Glutamatergic neuron (in vitro differentiated cells): ENCODE measurements at places on chromosomes 6 and 20. TPM values are rescaled to one million over a fixed set of nuclear protein-coding genes. Genes with fewer than 3 reads are reported as not detected.
A peak's percentile ranks its signal among the peaks of the same experiment; 100 is the strongest.

The WFDC10B gene
- total RNA-seq, result not detected

GRCh38 chr6:21992178-21992967, 304.5 kb downstream of the PRL start:
- DNase-seq, result no peak

GRCh38 chr20:44911264-44911921, 1.5 kb downstream of the PABPC1L start:
- DNase-seq, result peak; percentile 76

GRCh38 chr20:5888041-5888440, 62.3 kb downstream of the TRMT6 start:
- DNase-seq, result no peak

GRCh38 chr6:143569040-143569439, 57.5 kb upstream of the FUCA2 start:
- no peak for DNase-seq

DNA sequence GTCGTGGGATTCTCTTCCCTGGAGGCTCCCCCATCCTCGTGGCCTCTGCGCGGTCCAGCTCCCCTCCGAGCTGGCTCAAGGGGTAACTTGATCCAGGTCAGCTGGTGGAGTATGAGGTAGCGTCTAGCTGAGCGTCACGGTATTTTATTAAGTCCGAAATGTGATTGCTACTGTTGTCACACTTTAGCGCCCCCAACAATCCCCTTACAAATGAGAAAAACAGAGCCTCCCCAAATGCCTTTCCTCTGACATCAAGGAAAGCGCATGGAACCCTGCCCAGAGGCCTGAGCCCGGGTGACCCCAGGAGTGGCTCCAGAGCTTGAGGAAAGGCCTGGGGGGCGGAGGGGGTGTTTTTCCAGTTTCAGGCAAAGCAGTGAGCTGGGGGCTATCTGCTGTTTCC, 192.4 kb downstream of the ZMYND8 start:
- DNase-seq, result no peak

DNA sequence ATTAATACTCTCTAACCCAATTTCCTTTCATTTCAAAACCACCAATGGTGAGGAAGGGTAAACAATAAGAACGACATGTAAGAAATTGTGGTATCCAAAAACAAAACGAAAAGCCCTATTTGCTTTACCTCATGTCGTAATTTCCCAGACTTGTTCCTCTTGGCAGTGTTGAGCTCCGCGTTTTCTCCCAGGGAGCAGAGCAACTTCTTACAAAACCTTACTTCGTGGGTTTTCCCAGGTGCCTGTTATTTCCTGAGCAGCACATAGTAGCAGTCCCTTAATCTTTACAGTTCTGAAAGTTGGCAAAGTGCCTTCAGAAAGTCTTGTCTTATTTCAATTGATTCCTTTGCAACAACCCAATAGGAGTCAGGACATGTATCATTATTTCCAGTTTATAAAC, 207.9 kb upstream of the MARCKS start:
- no peak for DNase-seq

DNA sequence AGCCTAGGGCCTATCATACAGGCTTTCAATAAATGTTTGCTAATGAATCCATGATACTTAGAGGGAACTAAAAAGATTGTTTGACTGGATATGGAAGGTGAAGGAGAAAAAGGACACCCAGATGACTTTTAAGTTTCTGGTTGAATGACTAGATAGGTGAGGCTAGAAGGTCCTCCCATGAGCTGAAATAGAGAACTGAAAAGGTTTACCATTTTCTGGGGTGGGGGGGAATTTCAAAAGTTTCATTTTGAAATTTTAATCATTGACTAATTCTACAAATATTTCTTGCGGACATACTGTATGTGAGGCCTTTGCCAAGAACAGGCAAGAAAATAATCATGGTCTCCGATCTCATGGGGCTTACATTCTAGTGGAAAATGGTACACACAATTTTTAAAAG, 17.9 kb upstream of the ZBTB2 start:
- no peak for DNase-seq

The TPBG gene
- total RNA-seq, result 1.4 TPM

The THBS2 gene
- 3.1 TPM for total RNA-seq

- DNase-seq, result no peak
Observed at GRCh38 chr6:111600588-111601445, 4.9 kb downstream of the TRAF3IP2 start.

The SLC26A8 gene
- 0.29 TPM for total RNA-seq

DNA sequence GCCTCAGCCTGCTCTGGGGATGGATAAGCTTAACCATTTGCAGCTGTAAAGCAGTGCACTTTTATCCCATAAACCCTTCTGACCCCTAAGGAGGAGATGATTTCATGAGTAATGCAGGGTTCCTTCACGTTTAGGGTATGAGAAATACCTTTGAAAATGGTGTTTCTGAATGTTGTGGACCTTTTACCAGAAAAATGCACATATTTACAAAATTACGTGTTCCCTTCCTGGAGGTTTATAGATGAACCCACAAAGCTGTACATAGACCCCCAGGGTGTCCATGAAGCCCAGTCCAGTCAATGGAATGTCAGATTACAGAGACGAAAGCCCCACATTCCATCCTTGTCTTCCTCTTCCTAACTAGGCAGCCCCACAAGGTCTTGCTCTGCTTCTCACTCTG, 78.6 kb upstream of the INSM1 start:
- DNase-seq, result no peak

GRCh38 chr6:157045831-157046454, 268.8 kb downstream of the ARID1B start:
- no peak for DNase-seq

GRCh38 chr6:16802071-16802470, 40.8 kb upstream of the ATXN1 start:
- DNase-seq, result no peak

- DNase-seq, result no peak
Observed at GRCh38 chr20:62742550-62742949, 33.9 kb downstream of the NTSR1 start.

GRCh38 chr20:15900443-15900842, 672.8 kb downstream of the KIF16B start:
- no peak for DNase-seq

DNA sequence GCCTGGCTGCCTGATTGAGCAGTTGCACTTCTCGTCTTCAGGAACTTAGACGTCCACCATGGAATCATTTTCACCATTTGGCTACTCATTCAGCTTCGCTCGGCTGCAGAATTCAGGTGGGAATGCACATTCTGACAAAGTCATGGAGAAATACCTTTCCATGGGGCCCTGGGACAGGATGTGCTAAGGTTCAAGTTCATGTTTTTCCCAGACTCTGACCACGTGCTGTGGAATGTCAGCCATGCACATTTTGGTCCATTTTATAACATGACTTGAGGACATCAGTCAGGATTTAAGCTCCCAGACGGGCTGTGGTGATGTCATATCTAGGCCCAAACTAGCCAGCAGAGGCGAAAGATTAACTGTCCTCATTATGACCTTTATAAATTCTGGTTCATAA, 205.3 kb downstream of the TBXT start:
- no peak for DNase-seq

DNA sequence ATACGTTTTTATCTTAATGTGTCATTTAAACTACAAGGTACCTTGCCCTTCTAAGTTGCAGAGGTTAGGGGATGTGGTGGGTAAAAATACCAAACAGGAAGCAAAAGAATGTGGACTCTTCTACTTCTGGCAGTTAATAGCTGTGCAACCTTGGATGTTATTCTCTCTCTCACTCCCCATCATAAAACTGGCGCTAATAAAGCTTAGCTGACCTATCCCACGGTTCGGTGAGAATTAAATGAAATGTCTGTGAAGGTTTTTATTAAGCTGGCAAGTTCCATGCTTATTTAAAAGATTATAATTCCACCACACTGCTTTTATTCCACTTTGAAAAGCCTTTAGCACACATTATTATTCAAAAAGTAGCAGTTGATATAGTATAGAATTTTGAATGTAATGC, 127.8 kb upstream of the SLC22A23 start:
- no peak for DNase-seq

DNA sequence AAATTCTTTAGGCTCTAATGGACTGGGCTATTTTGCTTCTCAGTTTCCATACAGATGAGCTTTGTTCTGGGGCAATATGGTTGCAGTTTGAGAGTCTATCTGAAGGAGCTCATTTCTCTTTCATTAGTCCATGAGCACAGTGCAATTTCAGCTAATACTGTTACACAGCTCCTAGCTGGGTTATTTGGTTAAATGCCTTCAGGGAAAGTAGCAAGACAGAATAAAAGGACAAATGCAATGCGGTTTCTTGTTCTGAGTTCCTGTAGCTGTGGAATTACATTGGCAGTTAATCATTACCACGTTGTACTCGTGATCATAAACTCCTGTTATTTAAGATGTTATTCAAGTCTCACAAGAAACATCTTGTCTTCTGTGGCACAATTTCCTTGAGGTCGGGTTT, 127.7 kb downstream of the BFSP1 start:
- DNase-seq, result no peak

The GRM4 gene
- 119 TPM for total RNA-seq

DNA sequence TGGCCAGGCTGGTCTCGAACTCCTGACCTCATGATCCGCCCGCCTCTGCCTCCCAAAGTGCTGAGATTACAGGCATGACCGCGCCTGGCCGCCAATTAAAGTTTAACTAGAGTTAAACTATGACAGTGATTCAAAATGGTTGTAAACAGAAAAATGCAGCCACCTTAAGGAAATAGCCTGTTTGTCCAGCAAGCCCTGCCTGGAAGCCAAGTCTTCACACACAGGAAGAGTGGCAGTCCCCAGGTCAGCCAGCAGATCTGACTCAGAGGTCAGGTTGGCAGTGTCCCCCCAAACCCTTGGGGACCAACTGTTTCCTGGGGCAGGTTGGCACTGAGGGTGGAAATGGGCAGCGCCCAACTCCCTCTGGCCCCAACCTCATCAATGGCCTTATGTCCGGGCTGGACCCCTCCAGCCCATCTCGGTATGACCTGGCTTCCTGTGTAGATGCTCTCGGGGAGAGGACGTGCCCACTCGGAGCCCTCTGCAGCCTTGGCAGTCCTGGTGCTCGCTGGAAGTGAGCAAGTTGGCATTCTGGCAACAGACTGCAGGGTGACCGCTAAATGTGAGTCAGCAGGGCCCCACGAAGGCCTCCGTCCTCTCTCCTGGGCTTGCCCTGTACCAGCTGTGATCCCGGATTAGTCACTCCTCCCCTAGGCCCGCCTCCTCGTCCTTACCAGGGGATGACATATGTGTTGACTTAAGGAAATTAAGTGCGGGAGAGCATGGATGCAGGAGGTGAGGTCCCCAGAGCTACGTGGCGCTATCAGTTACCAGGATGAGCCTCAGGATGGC, 9.7 kb upstream of the HSP90AB1 start:
- DNase-seq, result peak; percentile 76

DNA sequence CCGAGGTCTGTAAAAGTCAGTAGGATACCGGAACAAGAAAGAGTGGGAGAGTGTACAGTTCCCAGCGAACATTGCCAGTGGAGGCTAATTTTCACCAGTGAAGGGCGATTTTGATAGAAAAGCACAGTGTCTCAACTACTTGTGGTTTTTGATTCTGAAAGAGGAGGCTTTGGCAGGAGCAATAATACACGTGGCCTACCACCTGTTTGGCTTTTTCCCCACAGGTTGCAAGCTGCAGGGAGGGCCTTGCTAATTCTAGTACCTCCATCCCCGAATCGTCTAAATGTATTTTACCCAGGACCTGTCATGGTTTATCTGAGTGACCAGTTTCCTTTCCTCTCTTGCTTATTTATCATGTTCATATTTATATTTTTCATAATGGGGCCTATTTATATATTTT, 3.3 kb upstream of the EFCAB8 start:
- no peak for DNase-seq

DNA sequence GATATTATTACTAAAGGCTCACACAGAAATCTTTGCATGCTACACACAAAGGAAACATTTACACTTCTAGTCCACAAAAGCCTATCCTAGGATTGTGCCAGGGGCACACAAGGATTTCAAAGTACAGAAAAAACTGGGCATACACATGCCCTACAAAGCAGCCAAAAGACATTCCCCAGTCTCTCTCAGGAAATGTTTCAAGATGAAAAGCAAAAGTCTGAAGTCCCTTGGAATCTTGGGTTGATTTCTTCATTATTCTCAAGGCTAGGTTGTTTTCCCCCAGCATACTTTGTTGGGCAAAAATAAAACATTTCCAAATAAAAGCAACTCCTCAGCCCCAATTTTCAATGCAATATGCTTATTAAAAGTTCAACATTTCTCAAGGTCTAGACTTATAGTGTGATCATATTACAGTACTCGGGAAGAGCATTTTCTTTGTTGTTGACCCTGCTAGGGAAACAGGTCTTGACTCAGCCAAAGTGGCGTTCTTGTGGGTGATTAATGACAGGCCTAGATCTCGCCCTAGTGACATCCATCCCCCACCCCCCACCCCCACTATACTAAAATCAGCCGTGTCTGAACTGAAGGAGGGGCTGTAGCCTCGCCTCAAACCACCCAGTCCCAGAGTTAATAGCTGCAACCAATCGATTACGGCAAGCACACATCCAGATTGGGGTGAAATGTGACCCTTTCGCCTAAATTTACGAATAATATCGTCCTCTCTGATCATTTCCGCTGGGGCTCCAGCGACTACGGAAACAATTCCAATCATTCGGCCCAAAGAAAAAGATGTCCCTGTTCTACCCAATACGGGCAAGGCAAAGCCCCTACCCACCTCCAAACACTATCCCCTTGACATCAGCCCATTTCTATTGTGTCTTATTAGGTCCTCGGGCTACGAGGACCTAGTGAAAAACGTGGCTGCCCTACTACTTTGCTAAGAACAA, 1.4 kb downstream of the AKIRIN2 start:
- peak; percentile 48 for DNase-seq

- no peak for DNase-seq
Observed at GRCh38 chr20:52279706-52280105, 88.1 kb upstream of the ZFP64 start.

The DUSP22 gene
- 40.4 TPM for total RNA-seq
